ENCODE measurements at places on chromosomes 11 and 22.
A peak's percentile ranks its signal among the peaks of the same experiment; 100 is the strongest.

- DNase-seq, result no peak
Observed at GRCh38 chr11:66317723-66318599, 1.1 kb upstream of the CD248 start.

- no peak for DNase-seq
Observed at GRCh38 chr11:82873919-82874333, 26.3 kb downstream of the PRCP start.

- no peak for DNase-seq
Observed at GRCh38 chr11:60343094-60343704, 16.1 kb downstream of the MS4A6E start.

DNA sequence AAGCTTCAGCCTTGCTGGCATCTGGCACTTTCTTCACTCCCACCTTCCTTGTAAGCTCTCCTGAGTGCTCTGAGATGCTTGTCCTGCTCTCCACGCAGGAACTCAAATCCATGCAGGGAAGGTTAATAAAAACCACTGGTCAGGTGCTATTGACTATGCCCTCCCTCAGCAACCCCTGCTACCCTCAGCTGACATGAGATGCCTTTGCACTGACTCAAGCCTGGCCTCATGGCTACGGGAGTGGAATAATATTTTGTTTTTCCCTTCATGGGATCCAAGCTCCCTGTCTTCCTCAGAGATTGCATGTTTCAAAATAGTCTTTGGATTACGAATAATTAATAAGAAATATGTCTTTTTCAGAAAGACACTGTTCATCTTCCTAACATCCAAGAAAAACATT lies 31.7 kb upstream of the ABCC8 start:
- DNase-seq, result no peak

GRCh38 chr11:64110465-64111375 lies 55.2 kb downstream of the MACROD1 start:
- no peak for DNase-seq

- DNase-seq, result no peak
Observed at GRCh38 chr22:44209343-44209742, 28.6 kb downstream of the PARVG start.

DNA sequence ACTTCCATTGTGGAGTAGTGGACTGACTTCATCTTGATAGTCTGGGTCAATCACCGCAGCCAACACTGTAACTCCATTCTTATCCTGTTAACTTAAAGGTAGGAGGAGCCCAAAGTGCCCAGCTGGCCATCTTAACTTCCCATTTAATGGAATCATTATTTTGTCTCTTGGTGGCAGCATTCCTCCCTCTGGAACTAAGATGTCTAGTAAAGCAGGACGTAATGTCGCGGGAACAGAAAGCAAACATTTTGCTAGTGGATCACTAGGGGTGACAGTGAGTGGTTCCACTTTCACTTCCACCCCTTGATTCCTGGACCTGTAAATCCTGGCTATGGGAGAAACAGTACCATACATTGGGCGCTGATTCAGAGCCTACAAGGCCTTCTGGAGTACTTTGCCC lies 71.4 kb downstream of the GAB4 start:
- no peak for DNase-seq

- DNase-seq, result no peak
Observed at GRCh38 chr11:32895471-32895870, 2.9 kb downstream of the QSER1 start.

GRCh38 chr11:86930957-86931547 lies 24.1 kb downstream of the FZD4 start:
- no peak for DNase-seq

DNA sequence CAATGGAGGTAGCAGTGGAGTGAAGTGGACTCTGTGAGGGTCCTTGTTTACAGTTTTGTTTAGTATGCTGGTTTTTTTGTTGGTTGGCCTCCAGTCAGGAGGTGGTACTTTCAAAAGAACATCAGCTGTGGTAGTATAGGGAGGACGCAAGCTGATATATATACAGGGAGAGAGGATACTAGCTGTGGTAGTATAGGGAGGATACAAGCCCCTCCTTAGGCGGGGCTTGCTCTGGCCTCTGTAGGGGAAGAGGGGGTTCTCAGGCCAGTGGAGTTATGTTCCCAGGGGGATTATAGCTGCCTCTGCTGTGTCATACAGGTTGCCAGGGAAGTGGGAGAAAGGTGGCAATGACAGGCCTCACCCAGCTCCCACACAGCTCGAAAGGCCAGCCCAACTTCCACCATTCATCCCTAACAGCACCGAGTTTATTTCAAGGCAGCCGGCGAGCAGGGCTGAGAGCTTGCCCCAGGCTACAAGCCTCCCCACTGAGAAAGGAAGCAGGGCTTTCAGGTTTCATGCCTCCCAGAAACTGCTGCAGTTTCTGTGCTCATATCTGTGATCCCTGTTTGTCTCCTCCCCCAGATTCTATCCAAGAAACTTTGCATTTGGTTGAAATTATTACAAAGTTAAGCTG lies 10.4 kb downstream of the OR52E6 start:
- no peak for DNase-seq

DNA sequence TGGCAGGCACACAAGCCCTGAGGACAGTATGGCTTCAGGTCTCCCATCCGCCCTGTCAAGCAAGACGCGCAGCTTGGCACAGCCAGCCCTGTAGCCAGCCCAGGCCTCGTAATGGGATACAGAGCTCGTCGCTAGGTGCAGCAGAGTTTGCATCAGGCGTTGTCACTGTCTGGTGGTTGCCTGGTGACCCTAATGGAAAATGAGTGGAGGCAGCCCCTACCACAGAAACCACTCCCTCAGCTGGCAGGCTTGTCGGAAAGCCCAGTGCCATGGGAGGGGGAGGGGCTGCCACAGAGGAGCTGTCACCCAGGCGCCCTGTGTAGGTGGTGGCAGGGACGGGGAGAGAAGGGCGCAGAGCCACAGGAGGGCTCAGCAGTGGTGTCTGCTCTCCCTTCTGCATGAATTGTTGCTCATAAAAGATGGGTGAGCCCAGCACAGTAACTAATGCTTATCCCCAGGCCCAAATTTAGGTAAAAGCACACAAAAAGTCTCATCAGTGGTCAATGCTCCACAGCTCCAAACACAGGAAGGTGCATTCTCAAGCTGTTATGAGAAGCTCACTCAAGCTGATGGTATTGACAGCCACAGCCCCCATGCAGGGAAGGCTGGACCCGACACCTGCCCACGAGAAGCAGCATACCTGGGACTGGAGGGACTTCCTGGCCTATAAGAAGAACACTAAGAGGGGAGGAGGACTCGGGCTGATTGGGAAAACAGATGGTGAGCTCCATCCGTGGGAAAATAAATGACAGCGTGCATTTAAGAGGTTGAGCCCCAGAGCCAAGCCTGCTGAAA lies 164.6 kb downstream of the ETS1 start:
- DNase-seq, result peak; percentile 90

DNA sequence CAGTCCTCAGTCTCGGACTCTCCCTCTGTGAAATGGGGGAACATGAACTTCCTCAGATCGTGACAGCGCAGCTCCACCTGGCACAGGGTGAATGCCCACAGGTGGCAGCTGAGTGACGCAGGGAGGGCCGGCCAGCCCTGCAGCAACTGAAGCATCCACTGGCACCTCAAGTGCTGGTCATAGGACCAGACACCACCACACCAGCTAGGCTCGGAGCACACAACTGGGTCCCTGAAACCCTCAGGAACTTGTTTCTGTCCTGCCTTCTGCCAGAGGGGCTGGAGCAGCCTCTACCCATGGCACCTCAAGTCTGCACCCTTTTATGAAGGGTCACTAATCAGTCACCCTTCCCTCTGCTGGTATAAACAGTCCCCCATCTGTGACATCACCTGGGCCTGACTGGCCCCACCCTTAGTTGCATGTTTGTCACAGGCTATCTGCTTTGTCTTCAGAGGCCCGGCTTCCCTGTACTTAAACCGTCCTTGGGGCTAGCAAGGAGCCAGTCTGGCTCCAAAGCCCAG lies 7.4 kb upstream of the CDC42BPG start:
- DNase-seq, result no peak

- peak; percentile 72 for DNase-seq
Observed at GRCh38 chr22:37681556-37682049, 4.5 kb upstream of the NOL12 start.

All from activated naive CD4-positive, alpha-beta T cell treated with anti-CD3 and anti-CD28 coated beads, Interleukin-2, amount 50 U/mL, for 16 hours (primary cell).